ENCODE measurements at places on chromosomes 3 and 15. TPM values are rescaled to one million over a fixed set of nuclear protein-coding genes. Genes with fewer than 3 reads are reported as not detected.
A peak's percentile ranks its signal among the peaks of the same experiment; 100 is the strongest.

DNA sequence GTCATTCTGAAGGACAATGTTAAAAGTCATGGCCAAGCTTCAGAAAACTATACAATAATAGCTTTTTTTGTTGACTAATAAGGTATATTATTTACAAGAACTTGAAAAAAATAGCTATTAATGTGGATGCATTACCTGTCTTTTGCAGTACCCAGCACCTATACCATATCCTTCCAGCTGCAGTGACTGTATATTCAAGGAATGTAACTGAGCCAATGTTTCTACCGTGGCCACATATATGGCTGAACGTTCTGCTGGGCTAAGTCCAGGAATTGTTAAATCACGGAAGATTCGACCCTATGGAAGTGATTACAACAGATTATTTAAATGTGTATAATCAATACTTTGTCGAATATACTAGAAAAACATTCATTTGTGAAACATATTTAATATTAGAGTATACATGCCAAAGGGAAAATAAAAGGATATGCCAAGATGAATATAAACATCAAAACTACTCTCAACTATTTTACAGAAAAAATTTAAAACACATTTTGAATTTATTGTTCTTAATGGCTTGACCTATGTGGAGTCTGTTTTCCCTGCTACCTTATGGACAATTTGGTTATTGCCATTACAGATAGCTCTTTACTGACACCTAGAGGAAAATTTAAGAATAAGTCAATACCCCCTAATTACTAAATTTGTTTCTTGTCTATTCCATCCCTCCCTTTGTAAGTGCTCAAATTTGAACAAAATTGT lies 17.6 kb downstream of the ACAD11 start:
- H3K36me3 ChIP-seq, result no peaks in the 10 kb centered on the region
- H3K27me3 ChIP-seq, result no peaks in the 10 kb centered on the region
- H3K4me3 ChIP-seq, result no peak overlapping the region
- H3K4me1 ChIP-seq, result no peaks in the 10 kb centered on the region

- no peaks in the 10 kb centered on the region for H3K36me3 ChIP-seq
- no peak overlapping the region for H3K27ac ChIP-seq
- H3K4me1 ChIP-seq, result no peaks in the 10 kb centered on the region
- H3K27me3 ChIP-seq, result no peaks in the 10 kb centered on the region
Measured at GRCh38 chr3:106184540-106185457, 316.0 kb upstream of the CBLB start.

- no peak for DNase-seq
- no peaks in the 10 kb centered on the region for H3K36me3 ChIP-seq
- no peak overlapping the region for H3K4me3 ChIP-seq
- no peaks in the 10 kb centered on the region for H3K27me3 ChIP-seq
- H3K27ac ChIP-seq, result no peak overlapping the region
Measured at GRCh38 chr15:89551550-89551949, 23.7 kb upstream of the TICRR start.

DNA sequence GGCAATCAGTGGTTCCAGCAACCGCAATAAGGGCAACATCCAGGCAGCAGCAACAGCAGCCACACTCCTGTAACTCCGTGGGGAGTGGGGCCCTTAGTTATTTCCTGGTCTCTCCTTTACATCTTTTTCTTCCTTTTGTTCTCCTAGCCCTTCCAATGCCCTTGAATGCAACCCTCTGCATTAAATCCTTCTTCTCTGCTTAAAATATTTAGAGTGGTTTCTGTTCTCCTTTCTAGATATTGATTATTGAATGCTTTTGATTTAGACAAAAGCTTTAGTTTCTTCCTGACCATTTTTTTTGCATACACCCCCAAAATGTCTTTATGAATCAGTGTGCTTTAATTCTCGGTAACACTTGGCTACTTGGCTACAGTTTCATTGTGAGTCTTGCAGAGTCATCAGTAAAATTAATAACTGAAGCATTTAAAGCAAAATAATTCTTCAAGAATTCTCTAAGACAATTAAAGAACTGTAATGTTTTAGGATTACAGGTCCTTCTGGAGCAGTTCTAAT lies 586.1 kb downstream of the MECOM start:
- no peaks in the 10 kb centered on the region for H3K4me1 ChIP-seq
- DNase-seq, result no peak
- H3K36me3 ChIP-seq, result no peaks in the 10 kb centered on the region
- H3K4me3 ChIP-seq, result no peak overlapping the region

- no peak for DNase-seq
- no peaks in the 10 kb centered on the region for H3K36me3 ChIP-seq
- no peaks in the 10 kb centered on the region for H3K4me1 ChIP-seq
- H3K4me3 ChIP-seq, result no peak overlapping the region
- no peak overlapping the region for H3K27ac ChIP-seq
Measured at GRCh38 chr15:83734487-83734886, 80.6 kb downstream of the ADAMTSL3 start.

GRCh38 chr3:45896956-45897355 lies 10.6 kb downstream of the CCR9 start:
- DNase-seq, result no peak
- no peaks in the 10 kb centered on the region for H3K36me3 ChIP-seq
- no peak overlapping the region for H3K4me3 ChIP-seq
- H3K27ac ChIP-seq, result no peak overlapping the region
- no peaks in the 10 kb centered on the region for H3K4me1 ChIP-seq

DNA sequence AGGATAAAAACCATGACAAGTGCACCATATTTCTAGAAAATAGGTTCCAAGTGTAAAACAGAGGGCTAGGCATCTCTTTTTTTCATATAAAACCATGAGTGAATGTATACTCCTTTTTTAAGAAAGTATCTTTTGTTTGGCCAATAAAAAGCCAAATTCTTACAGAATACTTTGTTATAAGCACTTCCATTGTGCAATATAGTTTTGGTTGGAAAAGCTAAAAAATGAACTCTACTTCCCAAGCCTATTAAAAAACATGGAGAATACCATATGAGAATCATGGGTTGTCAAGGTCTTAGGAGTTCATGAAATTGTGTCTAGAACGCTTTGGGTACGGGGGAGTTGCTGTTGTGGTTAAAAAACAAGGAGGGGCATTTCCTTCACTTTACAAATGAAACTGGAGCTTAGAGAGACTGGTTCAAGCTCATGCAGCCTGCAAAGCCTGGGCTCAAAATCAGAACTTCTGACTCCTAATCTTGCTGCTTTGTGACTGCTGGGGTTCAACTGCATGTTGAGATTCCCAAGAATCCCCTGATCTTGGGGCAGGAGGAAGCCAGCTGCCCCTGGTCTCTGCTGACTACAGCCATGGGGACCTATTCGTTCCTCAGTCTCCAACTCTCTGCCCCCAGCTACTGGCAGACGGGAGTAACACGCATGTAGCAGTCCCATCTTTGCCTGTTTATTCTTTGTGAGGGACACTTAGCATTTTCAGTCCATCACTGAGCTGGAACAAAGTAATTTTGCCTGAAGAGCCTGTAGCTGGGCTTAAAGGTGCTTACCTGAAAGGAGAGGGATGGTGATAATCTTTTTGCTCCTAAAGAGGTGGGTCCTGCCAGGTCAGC lies 229.1 kb downstream of the CHST2 start:
- DNase-seq, result no peak
- H3K27me3 ChIP-seq, result no peaks in the 10 kb centered on the region
- H3K4me3 ChIP-seq, result no peak overlapping the region
- no peaks in the 10 kb centered on the region for H3K4me1 ChIP-seq

DNA sequence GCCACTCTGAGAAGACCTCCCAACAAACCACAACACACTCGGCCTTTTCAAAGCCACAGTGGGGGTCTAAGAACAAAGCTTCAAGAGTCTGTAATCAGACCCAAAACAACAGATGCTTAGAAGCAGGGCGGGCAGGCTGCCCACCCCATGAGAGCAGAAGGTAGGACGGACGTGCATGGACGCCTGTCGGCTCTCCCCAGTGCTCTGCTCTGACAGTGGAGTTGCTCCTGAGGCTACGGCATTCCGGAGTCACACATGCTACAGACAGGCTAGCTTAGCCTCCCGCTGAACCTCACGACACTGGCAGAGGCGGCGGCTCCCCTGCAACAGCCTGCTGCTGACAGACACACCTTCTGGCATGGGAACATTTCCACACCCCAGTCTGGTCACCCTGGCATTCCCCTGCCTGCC lies 33.5 kb downstream of the SLCO2A1 start:
- H3K4me3 ChIP-seq, result no peak overlapping the region
- no peak overlapping the region for H3K27ac ChIP-seq
- H3K27me3 ChIP-seq, result no peaks in the 10 kb centered on the region
- H3K36me3 ChIP-seq, result no peaks in the 10 kb centered on the region
- no peak for DNase-seq

- H3K4me3 ChIP-seq, result peak overlapping the region; percentile 88
- no peak for DNase-seq
- H3K27ac ChIP-seq, result peak overlapping the region; percentile 83
- no peaks in the 10 kb centered on the region for H3K4me1 ChIP-seq
- H3K27me3 ChIP-seq, result no peaks in the 10 kb centered on the region
- no peaks in the 10 kb centered on the region for H3K36me3 ChIP-seq
Measured at GRCh38 chr3:32106929-32107362, 526 bp downstream of the GPD1L start.

DNA sequence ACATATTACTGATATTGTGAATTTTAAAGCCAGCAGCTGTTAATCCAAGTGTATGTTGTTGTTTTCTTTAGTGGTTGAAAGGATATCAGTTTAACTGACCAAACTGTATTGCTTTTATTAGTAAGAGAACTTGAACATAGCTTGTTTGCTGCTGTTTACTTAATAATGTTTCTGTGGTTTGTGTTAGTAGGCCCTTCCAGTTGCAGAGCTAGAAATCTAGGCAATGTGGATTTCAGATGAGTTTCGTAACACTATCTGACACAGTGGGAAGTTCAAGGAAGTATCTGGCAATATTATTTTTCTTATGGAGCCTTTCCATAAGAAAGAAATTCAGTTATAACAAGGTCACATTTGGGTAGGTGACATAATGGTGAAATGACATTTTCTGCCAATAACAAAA lies 18.5 kb downstream of the ZNF609 start:
- no peak overlapping the region for H3K4me3 ChIP-seq
- DNase-seq, result no peak
- no peaks in the 10 kb centered on the region for H3K27me3 ChIP-seq
- no peaks in the 10 kb centered on the region for H3K36me3 ChIP-seq
- H3K27ac ChIP-seq, result peak overlapping the region; percentile 17

- H3K27ac ChIP-seq, result no peak within 1 kb of the TSS
- no peak for DNase-seq
- H3K27me3 ChIP-seq, result peaks cover 6% of the 10 kb centered on the region
- no peaks in the 10 kb centered on the region for H3K36me3 ChIP-seq
Measured at GRCh38 chr3:47578691-47579632, at the start of gene CSPG5. Gene CSPG5, minus strand, starts transcription at chr3:47578865. Its CDS starts 172 bp downstream, at chr3:47578693.

- H3K4me3 ChIP-seq, result no peak overlapping the region
- H3K27ac ChIP-seq, result no peak overlapping the region
- H3K27me3 ChIP-seq, result no peaks in the 10 kb centered on the region
- H3K4me1 ChIP-seq, result no peaks in the 10 kb centered on the region
- H3K36me3 ChIP-seq, result no peaks in the 10 kb centered on the region
- no peak for DNase-seq
Measured at GRCh38 chr15:68201153-68201878, 3.8 kb downstream of the CALML4 start.

DNA sequence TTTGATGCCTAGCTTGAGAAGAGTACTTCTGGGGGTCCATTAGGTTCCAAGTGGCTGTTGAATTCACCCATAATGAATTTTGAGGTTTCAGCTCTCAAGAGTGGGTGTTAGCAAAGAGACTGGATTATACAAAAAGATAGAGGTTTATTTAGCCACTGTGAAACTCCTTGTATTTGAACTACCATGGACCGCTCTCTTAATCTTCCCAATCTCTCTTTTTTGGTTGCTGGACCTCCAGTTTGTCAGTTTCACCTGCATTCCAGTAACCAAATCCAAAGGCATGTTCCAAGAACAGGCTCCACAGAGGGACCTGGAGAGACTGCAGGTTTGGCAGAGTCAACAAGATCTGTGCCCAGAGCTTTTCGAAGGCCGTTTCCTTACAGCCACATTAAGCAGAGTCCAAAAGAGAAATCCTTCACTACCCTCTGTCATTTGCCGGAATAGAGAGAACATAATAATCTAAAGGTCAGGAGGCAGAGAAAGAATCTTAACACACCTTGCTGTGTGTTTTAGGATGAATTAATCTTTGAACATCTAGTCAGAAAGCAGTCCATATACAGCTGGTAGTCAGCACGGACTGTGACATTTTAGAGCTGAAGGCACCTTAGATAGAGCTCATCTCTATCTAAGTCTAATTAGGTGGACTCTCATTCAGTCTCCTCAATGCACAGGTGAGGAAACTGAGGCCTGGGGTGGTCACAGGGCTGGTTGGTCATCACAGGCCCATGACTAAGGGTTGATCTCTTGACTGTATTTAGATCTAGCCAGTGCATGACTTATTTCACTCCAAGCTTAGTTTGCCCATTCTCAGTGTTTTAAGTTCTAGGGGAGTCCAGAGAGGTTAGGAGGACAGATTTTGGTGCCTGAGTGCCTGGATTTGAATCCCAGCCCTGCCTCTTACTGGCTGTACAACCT lies 1.3 kb downstream of the ABHD2 start:
- no peaks in the 10 kb centered on the region for H3K36me3 ChIP-seq
- no peaks in the 10 kb centered on the region for H3K4me1 ChIP-seq
- no peaks in the 10 kb centered on the region for H3K27me3 ChIP-seq
- DNase-seq, result no peak
- H3K27ac ChIP-seq, result peak overlapping the region; percentile 93

DNA sequence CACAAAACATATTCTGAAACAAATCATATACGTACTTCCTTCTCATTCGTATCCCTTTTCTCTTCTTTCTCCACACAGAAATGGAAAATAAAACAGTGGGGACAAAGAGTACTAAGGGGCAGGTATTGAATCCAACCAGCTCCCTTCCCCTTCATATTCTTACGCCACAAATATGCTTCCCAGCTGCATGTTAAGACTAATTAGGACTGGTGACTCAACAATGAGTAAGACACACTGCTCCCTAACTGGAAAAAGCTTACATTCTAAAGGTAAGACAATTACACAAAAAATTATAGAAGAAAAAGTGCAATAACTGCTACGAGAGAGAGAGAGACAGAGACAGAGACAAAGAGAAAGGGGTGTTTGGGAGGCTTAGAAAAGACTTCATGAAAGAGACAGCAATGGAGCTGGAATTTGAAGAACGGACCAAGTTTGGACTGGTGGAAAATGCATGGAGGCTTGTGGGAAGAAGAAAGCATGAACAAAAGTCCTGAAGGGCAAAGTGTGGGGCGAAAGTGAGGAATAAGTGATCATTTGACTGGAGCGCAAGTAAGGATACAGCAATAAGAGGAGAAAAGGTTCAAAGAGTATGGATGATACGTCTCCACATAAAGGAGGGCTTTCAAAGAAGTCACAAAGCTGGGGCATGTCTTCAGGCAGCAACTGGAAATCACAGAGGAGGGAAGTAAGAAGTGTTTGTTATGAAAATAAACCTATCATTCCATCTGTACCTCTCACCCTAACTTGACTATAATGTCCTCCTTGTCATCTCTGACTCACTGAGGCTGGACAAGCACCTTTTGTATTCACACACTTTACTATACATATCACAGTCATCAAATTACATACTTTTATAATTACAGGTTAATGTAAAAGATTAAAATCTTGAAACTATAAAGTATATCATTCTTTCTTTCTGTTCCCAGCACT lies 49.2 kb downstream of the RYK start:
- no peak overlapping the region for H3K4me3 ChIP-seq
- no peaks in the 10 kb centered on the region for H3K4me1 ChIP-seq
- peak overlapping the region; percentile 64 for H3K27ac ChIP-seq
- DNase-seq, result no peak

Gene DLEC1
- total RNA-seq, result 2.0 TPM

Gene ZIC1
- total RNA-seq, result 6.1 TPM

Gene NR2E3
- total RNA-seq, result 2.9 TPM

Gene GBE1
- 34.4 TPM for total RNA-seq

Gene ATP13A4
- total RNA-seq, result 36.6 TPM

Gene MUSTN1
- 6.9 TPM for total RNA-seq

Gene TNFSF10
- 37.0 TPM for total RNA-seq

Gene LIPH
- not detected for total RNA-seq

Gene FSIP1
- total RNA-seq, result 16.2 TPM

Gene C2CD4A
- 0.66 TPM for total RNA-seq
